ENCODE measurements at places on chromosomes 5 and 9. TPM values are rescaled to one million over a fixed set of nuclear protein-coding genes. Genes with fewer than 3 reads are reported as not detected.

Gene EIF4EBP3
- 0.77 TPM for total RNA-seq

Gene GABRA1
- total RNA-seq, result not detected

Gene SPINK6
- not detected for total RNA-seq

Gene C9
- total RNA-seq, result 1.1 TPM

Gene FOXD4L6
- 0.11 TPM for total RNA-seq

Gene TNFSF8
- not detected for total RNA-seq

Gene CXCL14
- 0.22 TPM for total RNA-seq

Gene CATSPER3
- 0.12 TPM for total RNA-seq

Gene TMEM252
- total RNA-seq, result not detected

Gene EGFL7
- total RNA-seq, result 7.2 TPM

Gene DMRT3
- not detected for total RNA-seq

Gene TLR4
- total RNA-seq, result 2.5 TPM

Gene ANKRD18B
- total RNA-seq, result 6.7 TPM

Gene LCN12
- 0.12 TPM for total RNA-seq

Gene PTGDS
- 40.7 TPM for total RNA-seq

Gene TAF11L10
- total RNA-seq, result not detected

Gene GLRA1
- not detected for total RNA-seq

Gene GRAMD2B
- total RNA-seq, result 17.0 TPM

Gene RHOBTB3
- 220 TPM for total RNA-seq

Gene MSMP
- not detected for total RNA-seq

Gene INSL4
- not detected for total RNA-seq

Gene MLANA
- total RNA-seq, result not detected

Gene ZFAND5
- 113 TPM for total RNA-seq

Gene UBE2QL1
- 0.11 TPM for total RNA-seq

Gene CCDC183
- total RNA-seq, result 0.37 TPM

Gene TLX3
- total RNA-seq, result not detected

Gene ANKRD34B
- total RNA-seq, result not detected

Gene UBE2D2
- total RNA-seq, result 46.5 TPM

Gene TTC39B
- total RNA-seq, result 31.7 TPM

Gene TYRP1
- under 0.01 TPM for total RNA-seq

Gene DND1
- total RNA-seq, result 0.33 TPM

Gene FUT7
- total RNA-seq, result not detected

Gene FRMD3
- 1.4 TPM for total RNA-seq

Gene TRAF1
- 0.62 TPM for total RNA-seq

Gene IGFBPL1
- total RNA-seq, result 0.12 TPM

Gene SLIT3
- 2.5 TPM for total RNA-seq

Gene IL4
- not detected for total RNA-seq

Gene C9orf50
- total RNA-seq, result 0.12 TPM

Gene ENTPD2
- not detected for total RNA-seq

Gene OR1J2
- not detected for total RNA-seq

Gene CMYA5
- 3.7 TPM for total RNA-seq

Gene NACC2
- 23.0 TPM for total RNA-seq

Gene TAF11L7
- not detected for total RNA-seq

Gene KCNV2
- not detected for total RNA-seq

Gene PCDHB5
- 0.50 TPM for total RNA-seq

Gene BHMT
- not detected for total RNA-seq

Gene C9orf43
- 0.77 TPM for total RNA-seq

Gene SRP19
- 88.4 TPM for total RNA-seq

Gene PCDHB16
- 0.33 TPM for total RNA-seq

Gene SNCB
- total RNA-seq, result 2.8 TPM

Gene OXCT1
- total RNA-seq, result 66.0 TPM

Gene GPR151
- not detected for total RNA-seq

Gene FIBCD1
- total RNA-seq, result 1.4 TPM

Gene PCDHGB5
- total RNA-seq, result 16.2 TPM

Gene PRRX2
- total RNA-seq, result 2.0 TPM

Gene SPINK13
- 0.37 TPM for total RNA-seq

Gene EFNA5
- 0.75 TPM for total RNA-seq

Gene PCAT7
- not detected for total RNA-seq

Gene PCDHAC2
- 1.9 TPM for total RNA-seq

Measured in uterine smooth muscle cell (primary cell).